ENCODE measurements at places on chromosomes 12 and 14. TPM values are rescaled to one million over a fixed set of nuclear protein-coding genes. Genes with fewer than 3 reads are reported as not detected.

DNA sequence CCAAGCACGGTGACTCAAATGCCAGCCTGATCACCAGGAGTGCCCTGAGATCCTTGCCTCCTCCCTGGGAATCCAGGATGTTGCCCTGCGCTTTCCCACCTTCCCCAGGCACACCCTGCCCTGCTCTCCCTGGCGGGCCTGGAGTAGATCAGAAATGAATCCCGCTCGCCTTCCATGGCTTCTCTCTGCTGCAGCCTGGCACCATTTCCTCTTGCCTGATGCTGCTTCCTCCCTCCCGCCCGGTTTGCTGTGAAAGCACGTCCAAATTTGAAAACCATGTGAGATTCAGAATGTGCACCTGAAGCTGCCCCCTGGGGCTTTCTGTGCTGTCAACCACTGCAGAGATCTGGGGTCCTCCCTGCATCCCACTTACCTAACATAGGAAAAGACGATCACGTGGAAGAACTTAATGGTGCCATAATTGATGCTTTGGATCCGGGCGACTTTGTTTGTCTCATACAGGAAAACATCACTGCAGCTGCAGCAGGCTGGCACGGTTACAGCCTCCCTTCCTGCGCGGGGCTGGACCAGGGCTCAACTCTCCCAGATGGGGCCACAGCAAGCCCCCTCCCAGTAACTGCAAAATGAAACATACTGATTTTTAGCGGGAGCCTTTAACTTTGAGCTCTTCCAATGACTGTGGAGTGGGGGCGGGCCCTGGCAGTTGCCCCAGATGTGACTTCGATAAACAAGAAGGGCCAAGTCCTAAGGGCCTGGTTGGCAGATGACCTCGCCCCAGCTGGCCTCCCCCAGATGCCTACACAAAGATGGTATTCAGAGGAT is 24.9 kb upstream of the C12orf76 start:
- DNase-seq: no peak

GRCh38 chr12:46835785-46836184 is 10.0 kb upstream of the SLC38A4 start:
- DNase-seq: no peak

RPL10L gene
- total RNA-seq: not detected

SLC6A13 gene
- total RNA-seq: 0.57 TPM

DNA sequence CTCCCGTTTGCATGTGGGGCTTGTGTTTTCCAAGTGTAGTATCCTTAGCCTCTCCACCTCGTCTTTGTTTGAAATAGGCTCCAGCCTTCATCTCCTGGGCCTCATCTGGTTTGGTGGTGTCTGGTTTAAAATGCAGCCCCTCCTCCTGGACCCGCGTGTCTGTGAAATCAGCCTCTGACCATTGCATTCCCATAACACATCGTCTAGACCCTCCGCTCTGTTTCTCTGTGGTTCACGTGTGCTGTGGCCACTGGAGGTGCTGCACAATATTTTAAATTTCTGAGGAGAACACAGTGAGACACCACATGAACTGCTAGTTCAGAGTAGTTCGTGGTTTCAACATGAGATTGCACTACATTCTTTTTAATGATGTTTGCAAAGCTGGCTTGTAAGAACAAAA is 35.6 kb downstream of the UBE3B start:
- no peak for DNase-seq

DNA sequence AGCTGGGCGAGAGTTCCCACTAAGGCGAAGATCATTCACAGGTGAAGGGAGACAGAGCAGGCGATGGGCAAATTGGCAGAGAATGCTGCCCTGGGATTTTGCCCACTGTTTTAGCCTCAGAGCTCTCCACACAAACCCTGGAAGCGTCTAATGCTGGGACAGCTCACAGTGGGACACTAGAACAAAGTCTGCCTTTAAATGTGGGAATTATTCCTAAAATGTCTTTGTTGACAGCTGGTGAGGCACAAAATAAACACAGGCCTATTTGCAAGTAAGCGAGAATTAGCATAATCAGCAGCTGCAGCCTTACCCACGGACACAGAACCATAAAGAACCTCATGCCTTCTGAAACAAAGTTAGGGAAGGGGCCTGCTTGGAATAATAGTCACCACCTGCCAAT is 824.5 kb downstream of the AACS start:
- DNase-seq: no peak

ZFP36L1 gene
- total RNA-seq: 84.9 TPM

DNA sequence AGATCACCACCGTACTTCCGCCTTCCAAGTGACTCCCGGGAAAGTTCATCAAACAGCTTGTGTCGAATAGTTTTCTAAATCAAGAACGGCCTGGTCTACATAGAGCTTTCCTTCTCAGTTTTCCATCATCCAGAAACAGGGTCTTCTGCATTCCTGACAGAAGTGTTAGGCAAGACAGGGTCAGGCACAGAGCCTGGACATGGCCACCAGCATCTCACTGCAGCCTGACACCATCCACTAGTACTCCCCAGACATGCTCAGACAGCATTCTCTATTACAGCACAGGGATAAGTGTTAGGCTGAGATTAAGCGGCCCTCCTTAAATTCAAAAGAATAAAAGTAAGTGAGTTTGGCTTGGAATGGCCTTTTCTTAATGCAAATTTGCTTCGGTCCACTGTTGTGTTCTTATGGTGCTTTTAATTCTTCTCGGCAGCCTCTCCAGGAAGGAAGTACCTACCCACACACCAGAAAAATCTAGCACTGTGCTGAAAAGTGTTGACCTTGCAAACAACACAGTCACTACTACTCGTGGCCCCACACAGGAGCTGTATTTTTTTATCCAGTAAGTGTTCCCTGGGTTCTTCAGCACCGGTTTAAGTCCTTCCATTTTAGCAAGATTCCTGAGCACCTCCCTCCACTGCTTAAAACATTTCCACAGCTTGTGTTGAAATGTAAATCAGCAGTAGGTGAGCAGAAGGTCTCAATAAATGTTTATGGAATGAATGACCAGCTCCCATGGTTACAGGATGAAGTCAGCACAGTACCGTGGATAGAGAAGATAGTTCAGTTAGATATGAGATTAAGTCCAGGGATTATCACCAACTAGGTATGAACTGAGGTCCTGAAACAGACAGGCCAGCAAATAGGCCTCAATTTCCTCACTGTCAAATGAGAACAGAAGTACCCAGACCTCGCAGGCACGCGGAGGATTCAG is 44.1 kb downstream of the SETD3 start:
- no peak for DNase-seq

HSP90AA1 gene
- total RNA-seq: 383 TPM

- DNase-seq: no peak
These were observed 559.9 kb downstream of the C12orf50 start for GRCh38 chr12:87469295-87469694.

GRCh38 chr14:87014856-87015255 is 978.1 kb downstream of the GALC start:
- no peak for DNase-seq

CFAP251 gene
- 4.2 TPM for total RNA-seq

GRCh38 chr12:106342397-106343213 is 14.9 kb upstream of the POLR3B start:
- no peak for DNase-seq

FAM186B gene
- total RNA-seq: 0.13 TPM

GRCh38 chr12:90757957-90758356 is 197.0 kb downstream of the CCER1 start:
- DNase-seq: no peak

DNA sequence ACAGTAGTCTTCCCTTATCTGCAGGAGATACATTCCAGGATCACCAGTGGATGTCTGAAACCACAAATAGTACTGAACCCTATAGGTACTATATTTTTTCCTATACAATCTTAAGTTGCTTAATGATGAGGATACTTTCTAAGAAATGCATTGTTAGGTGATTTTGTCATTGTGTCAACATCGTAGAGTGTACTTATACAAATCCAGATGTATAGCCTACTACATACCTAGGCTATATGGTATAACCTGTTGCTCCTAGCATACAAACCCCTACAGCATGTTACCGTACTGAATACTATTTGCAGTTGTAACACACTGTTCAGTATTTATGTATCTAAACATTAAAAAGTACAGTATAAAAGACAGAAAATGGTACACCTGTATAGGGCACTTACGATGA is 165.9 kb downstream of the SLC35F4 start:
- no peak for DNase-seq

Measured in Panc1 (cell line).